Caudate nucleus (tissue), 63 donors: ENCODE measurements at places on chromosomes 12 and 14.
A peak's percentile ranks its signal among the peaks of the same experiment; 100 is the strongest.

DNA sequence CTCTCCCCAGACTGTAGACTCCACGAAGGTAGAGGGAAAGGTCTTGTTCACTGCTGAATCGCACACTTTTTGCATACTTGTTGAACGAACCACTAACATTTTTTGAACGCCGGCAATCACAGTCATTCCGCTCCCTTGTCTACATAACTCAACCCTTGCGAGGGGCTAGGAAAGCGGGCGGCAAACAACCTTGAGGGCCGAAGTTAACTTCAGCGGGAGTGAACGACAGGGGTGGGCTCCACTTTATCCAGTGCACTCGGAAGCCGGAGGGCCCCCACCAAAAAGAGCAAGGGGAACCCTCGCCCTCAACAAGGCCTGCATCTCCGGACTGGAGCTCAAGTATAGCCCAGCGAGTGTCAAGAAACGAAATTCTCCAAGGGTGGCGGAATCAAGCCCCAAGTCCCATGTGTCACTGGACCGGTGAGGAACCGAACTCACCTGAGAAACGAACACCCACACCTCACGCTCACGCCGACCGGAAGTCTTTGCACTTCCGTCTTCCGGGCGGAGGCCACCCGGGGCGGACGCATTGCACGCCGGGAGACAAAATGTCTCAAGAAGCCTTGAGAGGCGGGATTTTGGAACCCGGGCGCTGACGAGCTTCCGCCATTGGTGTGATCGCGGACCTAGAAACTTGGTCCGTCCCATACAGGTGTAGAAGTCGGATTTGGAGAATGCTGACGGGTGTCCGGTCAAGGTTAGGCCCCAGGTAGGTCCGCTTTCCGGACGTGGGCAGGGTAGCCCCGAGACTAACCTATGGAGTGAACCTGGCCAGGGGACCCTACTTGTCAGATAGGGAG, at the start of gene LLPH:
Gene LLPH (minus strand): TSS at position 484 of the 800 bp plus-strand sequence. CDS start 1,644 bp downstream, outside the sequence.
- peak; percentile 92 for DNase-seq

- DNase-seq: no peak
These were observed 115.4 kb downstream of the KLHL28 start for GRCh38 chr14:44846232-44846824.

- DNase-seq: no peak
These were observed 390.9 kb downstream of the NRXN3 start for GRCh38 chr14:78561074-78561473.

DNA sequence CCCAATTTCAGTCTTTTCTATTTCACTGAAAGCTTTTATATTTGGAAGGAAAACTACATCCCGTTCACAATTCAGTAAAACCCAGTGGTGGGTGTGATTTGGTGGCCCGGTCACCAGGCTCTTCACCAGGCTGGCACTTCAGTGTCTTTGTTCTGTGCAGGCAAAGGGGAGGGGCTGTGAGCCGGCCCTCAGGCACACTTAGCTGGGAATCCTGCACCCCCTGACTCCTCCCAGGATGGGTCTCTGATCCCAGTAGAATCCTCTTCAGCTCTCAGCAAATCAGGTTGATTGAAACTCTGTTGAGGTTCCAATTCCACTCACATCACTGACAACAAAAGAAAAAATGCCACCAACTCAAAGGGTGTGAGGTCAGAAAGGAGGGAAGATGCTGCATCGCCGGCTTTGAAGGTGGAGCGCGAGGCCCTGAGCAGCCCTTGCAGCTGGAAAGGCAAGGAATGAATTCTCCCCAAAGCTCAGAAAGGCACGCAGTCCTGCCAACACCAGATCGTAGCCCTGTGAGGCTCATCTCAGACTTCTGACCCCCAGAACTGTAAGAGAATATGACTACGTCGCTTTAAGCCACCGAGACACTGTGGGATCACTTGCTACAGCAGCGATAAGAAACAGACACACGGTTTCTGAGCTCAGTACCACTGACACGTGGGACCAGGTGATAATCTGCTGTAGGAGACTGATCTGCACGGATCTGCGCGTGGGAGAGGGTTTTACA, 166.6 kb downstream of the PIWIL1 start:
- no peak for DNase-seq

- DNase-seq: no peak
These were observed 9.1 kb upstream of the KCNA5 start for GRCh38 chr12:5034603-5035002.

DNA sequence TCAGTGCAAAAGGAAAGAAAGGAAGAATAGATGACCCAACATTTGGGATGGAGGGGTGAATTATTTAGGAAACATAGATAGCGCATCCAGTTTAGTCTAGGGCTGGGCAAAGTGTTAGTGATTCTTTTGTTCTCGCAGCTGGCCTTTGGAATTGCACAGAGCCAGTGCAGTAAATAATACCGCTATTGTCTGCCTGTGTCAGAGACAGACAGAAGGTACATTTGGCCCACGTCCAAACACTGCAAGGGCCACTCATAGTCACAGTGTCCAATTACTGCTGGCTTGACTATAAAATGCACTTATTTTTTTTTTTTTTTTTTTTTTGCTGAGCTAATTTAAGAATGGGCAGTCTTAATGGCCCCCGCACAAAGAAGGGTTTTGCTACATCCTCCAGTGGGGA, 638.6 kb downstream of the BCL11B start:
- peak; percentile 84 for DNase-seq

GRCh38 chr14:77125823-77126325, 15.7 kb downstream of the ZDHHC22 start:
- DNase-seq: no peak

GRCh38 chr12:125098676-125099408, 33.6 kb downstream of the AACS start:
- no peak for DNase-seq

- DNase-seq: no peak
These were observed 2.1 kb upstream of the EIF4B start for GRCh38 chr12:53004178-53004577.

DNA sequence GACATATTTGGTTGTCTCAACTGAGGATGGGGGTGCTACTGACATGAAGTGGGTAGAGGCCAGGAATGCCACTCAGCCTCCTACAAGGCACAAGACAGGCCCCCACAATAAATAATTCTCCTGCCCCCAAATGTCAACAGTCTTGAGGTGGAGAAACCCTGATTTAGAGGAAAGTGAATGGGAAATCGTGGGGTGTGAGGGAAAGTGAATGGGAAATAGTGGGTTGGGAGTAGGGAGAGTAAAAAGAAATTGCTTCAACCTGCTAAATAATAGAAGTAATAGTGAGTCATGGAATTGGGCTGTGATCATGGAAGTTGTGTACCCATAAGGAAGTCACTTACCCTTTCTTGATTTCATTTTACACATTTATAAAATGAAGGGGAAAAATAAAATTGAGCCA, 16.7 kb upstream of the TMEM233 start:
- DNase-seq: no peak

DNA sequence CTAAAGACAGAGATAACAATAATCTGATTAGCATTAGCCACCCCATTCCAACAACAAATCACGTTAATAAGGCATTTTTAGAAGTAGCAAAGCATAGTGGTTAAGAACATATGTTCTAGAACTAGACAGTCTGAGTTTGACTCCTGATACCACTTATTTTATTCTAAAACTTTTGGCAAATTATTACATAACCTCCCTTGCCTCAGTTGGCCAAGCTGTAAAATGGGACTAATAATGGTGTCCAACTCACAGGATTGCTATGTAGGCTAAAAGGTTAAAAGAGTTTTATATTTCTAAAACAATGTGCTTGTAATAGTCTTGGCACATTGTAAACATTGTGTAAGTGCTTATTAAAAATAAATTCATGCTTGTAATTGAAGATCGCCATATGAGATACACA, 124.7 kb upstream of the FGD4 start:
- no peak for DNase-seq

DNA sequence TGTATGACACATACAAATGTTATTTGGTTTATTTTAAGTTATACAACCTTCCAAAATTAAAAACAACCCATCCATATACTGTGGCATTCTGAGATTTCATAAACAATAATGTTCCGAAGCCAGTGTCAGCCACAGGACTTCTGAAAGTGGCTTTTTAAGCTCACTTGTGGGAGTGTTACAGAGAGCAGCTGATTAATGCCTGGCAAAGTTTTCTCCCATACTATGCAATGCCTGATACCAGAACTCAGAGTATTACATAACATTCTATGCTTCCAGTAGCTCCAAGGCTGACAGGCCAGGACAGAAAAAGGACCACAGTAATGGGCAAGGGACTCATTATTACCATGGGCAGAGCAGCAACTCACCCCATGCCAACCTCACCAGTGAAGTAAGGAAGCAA, 29.3 kb downstream of the NELL2 start:
- DNase-seq: no peak

- DNase-seq: no peak
These were observed 41.8 kb upstream of the P2RX7 start for GRCh38 chr12:121090586-121091514.

DNA sequence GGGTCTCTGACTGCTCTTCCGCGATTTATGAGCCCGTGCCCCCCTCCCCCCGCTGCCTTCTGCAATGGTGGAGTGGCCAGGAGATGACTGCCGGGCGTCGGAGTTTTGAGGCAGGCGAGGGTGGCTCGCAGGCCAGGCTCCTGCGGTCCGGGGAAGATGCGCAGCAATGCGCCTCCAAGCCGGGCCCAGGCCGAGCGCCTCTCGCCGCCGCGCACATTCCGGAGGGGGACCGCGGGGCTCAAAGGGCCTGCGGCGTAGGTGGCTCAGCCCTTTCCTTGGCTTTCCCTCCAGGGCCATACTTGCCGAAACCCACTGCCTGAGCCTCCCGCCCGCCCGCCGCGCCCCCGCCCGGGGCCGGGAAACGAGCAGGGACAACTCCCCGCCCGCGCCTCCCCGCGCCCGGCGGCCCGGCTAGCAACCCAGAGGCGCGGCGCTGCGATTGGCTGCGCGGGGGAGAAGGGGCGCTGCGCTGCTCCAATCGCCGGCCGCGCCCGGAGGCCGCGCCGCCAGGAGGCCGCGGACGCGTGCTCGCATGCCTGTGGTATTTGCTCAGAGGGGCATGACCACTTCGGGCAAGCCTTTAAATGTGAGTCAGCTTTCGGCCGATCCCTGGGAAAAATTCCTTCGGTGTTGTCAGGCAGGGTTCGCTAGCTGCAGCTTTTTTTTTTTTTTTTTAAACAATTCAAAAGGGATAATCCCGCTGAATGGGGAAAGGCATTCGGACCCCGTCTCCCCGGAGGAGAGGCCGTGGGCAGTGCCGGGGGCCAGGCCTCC, 157.9 kb upstream of the PARP11 start:
- DNase-seq: peak; percentile 73

- DNase-seq: no peak
These were observed 107.3 kb downstream of the CRADD start for GRCh38 chr12:93784339-93785086.

GRCh38 chr14:24113801-24114531, 611 bp upstream of the DCAF11 start:
- DNase-seq: peak; percentile 83

DNA sequence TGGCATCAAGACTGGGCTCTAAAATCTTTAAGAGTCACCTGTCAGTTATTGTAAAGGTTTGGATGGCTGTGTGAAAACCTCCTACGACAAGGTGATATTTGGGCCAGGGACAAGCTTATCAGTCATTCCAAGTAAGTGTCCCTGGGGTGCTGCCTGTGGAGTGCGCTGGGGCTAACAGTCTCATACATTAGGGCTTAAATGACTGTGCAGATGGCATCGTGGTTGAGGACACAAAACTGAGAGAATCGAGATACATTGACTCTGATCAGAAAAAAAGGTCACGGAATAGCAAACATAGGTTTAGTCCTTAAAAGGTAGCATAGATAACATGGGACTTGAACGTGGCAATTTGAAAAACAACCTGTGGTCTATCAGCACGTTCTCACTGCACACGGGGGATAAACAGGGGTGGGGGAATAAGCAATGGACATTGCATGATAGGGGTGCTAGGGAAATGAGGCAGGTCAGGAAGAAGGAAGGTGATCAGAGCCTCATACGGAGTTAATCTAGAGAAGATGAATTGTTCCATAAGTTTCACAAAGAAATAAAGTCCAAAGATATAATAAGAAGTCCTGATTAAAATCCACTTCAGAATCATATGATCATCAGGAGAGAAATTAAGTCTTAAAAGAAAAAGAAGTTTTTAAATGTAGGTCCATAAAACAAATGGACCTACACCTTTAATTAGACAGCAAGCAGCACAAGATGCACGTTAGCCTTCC, 100.3 kb downstream of the DAD1 start:
- no peak for DNase-seq

GRCh38 chr12:65327207-65328076, 49.0 kb downstream of the MSRB3 start:
- DNase-seq: no peak

GRCh38 chr12:107917912-107918800, 143.7 kb downstream of the ASCL4 start:
- no peak for DNase-seq

DNA sequence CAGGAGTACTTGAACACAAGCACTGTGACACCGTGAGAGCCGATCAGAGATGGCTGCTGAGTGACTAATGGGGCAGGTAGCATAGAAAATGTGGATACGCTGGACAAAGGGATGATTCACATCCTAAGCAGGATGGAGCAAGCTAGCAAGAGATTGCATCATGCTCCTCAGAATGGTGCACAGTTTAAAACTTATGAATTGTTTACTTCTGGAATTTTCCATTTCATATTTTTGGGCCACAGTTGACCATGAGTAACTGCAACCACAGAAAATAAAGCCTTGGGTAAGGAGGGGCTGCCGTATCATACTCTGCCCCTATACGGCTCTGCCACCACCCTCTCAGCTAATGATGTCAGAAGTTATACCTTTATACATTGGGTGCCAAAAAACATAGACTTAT, 23.3 kb upstream of the MARK3 start:
- DNase-seq: no peak

DNA sequence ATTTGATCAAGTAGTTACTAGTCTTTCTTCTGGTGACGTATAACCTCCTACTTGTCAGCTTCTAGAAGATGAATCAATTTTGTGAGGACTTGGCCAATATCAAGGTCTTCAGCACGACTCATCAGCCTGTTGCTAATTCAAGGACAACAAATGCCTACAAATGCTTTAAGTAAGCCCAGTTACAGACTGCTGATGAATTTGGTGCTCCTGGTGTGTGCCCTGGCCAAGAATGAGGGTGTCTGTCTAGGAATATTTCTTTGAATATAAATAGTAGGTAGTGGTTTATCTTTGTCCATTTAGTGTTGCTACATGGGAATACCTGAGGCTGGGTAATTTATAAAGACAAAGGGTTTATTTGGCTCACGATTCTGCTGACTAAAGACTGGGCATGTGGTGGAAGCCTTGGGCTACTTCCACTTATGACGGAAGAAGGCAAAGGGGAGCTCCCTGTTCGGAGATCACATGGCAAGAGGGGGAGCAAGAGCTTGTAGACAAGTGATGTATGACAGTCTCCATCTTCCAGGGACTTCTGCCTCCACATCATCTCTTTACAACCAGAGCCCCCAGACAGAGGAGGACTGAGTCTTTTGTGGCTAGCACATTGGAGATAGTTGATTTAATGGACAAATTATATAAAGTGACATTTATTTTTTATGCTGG, 180.2 kb downstream of the CRADD start:
- no peak for DNase-seq

- no peak for DNase-seq
These were observed 13.9 kb downstream of the EVL start for GRCh38 chr14:100078997-100079725.
